ENCODE measurements at places on chromosomes 11 and 22. TPM values are rescaled to one million over a fixed set of nuclear protein-coding genes. Genes with fewer than 3 reads are reported as not detected.

APOBEC3C gene
- total RNA-seq = 0.92 TPM

PTPN5 gene
- total RNA-seq = 43.4 TPM

FAT3 gene
- 304 TPM for total RNA-seq

CD3D gene
- not detected for total RNA-seq

INPP5J gene
- 3.7 TPM for total RNA-seq

GPHA2 gene
- not detected for total RNA-seq

KCNJ5 gene
- total RNA-seq = 4.4 TPM

OR52B6 gene
- not detected for total RNA-seq

CEND1 gene
- total RNA-seq = 19.4 TPM

CYB5R2 gene
- total RNA-seq = 2.5 TPM

GAL3ST1 gene
- 6.0 TPM for total RNA-seq

THRSP gene
- not detected for total RNA-seq

TRIM22 gene
- total RNA-seq = 6.0 TPM

TRIM48 gene
- total RNA-seq = not detected

MPPED2 gene
- 84.9 TPM for total RNA-seq

CARD16 gene
- 1.4 TPM for total RNA-seq

ROM1 gene
- 2.8 TPM for total RNA-seq

FGF3 gene
- total RNA-seq = not detected

WNT7B gene
- 6.5 TPM for total RNA-seq

C11orf52 gene
- total RNA-seq = 0.69 TPM

NCF4 gene
- total RNA-seq = 3.0 TPM

KRTAP5-2 gene
- total RNA-seq = not detected

RASD2 gene
- 6.0 TPM for total RNA-seq

RCE1 gene
- 11.3 TPM for total RNA-seq

RBFOX2 gene
- 413 TPM for total RNA-seq

NAALAD2 gene
- 16.8 TPM for total RNA-seq

ROBO4 gene
- 8.1 TPM for total RNA-seq

UBQLN3 gene
- 0.46 TPM for total RNA-seq

IGLL5 gene
- not detected for total RNA-seq

IGSF9B gene
- total RNA-seq = 40.8 TPM

P2RY2 gene
- total RNA-seq = not detected

OR4A16 gene
- total RNA-seq = not detected

PHF21B gene
- total RNA-seq = 8.8 TPM

INS gene
- total RNA-seq = not detected

CRACR2B gene
- 2.8 TPM for total RNA-seq

KIRREL3 gene
- total RNA-seq = 30.0 TPM

MUC5AC gene
- not detected for total RNA-seq

PRODH gene
- total RNA-seq = 10.1 TPM

RIMBP3B gene
- 1.2 TPM for total RNA-seq

LINC01488 gene
- total RNA-seq = not detected

UCP3 gene
- 1.8 TPM for total RNA-seq

SSTR3 gene
- total RNA-seq = 1.2 TPM

MICALL1 gene
- 27.9 TPM for total RNA-seq

Data from diencephalon (tissue), 1 donor.